ENCODE measurements at places on chromosomes 4 and X.

GRCh38 chr4:35520059-35520458, 724.3 kb downstream of the ARAP2 start:
- no peak for DNase-seq

GRCh38 chr4:74840936-74841509, 46.7 kb upstream of the BTC start:
- no peak for DNase-seq

- DNase-seq, result peak; percentile 53
Measured at GRCh38 chr4:10074767-10075105, 41.9 kb downstream of the WDR1 start.

- DNase-seq, result no peak
Measured at GRCh38 chr4:4572821-4573220, 31.0 kb upstream of the STX18 start.

GRCh38 chr4:173288296-173288695, 45.9 kb downstream of the HMGB2 start:
- DNase-seq, result peak; percentile 45

Measured in M059J (cell line).